ENCODE measurements at places on chromosomes 2 and 18.

DNA sequence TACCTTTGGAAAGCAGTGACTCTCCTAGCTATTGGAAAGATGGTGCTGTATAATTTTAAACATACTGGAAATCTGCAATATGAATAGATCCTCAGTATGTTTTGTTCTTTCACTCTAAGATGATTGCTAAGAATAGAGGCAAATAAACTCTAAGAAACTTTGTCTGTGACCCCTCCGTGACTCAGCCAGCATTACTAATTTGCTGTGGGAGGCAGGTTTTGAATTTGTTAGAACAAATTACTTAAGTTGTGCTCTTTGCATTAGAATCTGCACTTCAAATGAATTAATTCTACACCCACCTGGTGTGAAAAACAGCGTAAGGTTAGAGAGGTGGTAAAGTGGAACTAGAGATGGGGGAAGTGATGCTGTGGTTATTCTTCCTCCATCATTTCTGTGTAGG lies 142.2 kb downstream of the RAPGEF4 start:
- no peak for DNase-seq

DNA sequence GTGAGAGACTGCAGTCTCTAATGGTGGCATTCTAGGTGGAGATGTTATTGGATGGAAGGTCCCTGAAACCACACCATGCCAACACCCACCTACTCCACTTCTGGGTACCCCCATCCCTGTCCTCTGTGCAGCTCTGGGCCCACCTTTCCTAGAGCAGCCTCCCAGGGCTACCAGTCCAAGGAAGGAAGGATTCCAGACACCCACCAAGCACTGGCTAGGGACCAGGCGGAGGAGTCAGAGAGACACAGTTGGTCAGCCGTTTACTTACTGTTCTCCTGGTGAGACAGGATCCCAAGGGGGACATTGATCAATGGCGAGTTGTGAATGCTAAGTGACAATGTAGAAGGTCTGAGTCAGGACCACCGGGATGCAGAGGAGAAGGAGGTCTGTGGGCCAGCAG lies 151.6 kb downstream of the TTC32 start:
- no peak for DNase-seq

- no peak for DNase-seq
Measured at GRCh38 chr18:52829876-52830405, 489.9 kb downstream of the DCC start.

GRCh38 chr2:84912984-84913383 lies 7.5 kb downstream of the TMSB10 start:
- DNase-seq, result no peak

- no peak for DNase-seq
Measured at GRCh38 chr2:10517351-10518043, 69.4 kb upstream of the ODC1 start.

DNA sequence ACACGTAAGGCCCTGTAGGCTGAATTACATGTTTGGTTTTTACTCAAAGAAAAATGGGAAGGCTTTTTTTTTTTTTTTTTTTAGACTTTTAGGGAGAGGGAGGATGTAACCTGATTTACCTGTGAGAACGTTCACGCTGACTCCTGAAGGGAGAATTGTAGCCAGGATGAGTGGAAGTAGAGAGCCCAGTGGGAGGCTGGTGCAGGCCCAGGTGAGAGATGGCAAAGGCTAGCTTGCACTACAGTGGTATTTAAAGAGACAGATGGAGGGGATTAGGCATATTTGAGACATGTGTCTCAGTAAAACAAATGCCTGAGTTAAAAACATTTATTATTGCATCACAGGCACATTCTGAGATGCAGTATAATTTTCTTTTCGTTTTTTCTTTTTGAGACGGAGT lies 107.9 kb downstream of the CCDC85A start:
- DNase-seq, result no peak

GRCh38 chr2:40642237-40642636 lies 190.3 kb upstream of the SLC8A1 start:
- DNase-seq, result no peak

DNA sequence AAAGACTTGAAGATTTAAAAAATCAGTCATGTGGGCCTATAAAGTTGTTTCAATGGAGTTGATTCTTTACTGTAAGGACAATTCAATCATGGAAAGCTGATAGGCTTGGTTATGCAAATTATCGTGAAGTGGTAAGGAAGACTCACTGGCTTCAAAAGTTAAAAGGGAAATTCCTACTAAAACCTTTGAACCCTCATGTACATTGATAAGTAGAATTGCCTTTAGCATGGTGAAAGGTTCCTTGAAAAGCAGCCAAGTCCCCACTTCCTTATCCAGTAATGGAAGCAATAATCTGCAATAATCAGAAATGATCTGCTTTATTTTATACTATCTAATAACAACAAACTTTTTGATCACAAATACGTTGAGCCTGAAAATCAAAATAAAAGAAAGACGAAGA lies 14.4 kb upstream of the CCL20 start:
- no peak for DNase-seq

DNA sequence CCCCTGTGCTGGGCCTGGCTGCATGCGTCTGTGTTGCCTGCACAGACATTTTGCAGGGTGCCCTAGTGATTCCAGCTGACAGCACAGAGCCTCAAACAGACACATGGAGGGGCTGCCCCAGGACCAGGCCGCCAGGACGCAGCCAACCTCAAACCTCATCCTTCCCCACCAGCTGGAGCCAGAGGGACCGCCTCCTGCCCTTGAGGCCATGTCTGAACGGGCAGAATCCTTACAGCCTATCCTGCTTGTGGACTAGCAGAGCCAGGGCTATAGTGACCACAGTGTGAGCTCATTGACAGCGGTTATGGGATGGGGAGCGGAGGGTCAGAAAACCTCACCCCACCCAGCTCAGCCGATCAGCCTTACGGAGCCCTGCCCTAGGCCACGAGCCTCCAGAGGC lies 22.4 kb downstream of the ODC1 start:
- DNase-seq, result no peak

DNA sequence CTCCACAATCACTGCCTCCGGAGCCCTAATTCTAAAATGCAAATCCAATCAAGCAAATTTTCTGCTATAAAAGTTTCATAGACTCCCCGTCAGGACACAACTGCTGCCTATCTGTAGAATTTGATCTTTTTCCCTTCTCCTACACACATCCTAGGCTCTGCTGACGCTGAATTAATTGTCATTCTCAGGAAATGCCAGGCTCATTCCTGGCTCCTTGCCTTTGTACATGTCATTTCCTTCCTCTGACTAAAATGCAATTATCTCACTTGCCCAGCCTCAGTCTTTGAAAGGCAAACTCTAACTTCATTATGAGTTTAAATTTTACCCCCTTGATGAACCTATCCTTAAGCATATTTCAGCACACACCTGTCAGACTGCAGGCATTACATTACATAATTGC lies 844.9 kb upstream of the CRIM1 start:
- DNase-seq, result no peak

DNA sequence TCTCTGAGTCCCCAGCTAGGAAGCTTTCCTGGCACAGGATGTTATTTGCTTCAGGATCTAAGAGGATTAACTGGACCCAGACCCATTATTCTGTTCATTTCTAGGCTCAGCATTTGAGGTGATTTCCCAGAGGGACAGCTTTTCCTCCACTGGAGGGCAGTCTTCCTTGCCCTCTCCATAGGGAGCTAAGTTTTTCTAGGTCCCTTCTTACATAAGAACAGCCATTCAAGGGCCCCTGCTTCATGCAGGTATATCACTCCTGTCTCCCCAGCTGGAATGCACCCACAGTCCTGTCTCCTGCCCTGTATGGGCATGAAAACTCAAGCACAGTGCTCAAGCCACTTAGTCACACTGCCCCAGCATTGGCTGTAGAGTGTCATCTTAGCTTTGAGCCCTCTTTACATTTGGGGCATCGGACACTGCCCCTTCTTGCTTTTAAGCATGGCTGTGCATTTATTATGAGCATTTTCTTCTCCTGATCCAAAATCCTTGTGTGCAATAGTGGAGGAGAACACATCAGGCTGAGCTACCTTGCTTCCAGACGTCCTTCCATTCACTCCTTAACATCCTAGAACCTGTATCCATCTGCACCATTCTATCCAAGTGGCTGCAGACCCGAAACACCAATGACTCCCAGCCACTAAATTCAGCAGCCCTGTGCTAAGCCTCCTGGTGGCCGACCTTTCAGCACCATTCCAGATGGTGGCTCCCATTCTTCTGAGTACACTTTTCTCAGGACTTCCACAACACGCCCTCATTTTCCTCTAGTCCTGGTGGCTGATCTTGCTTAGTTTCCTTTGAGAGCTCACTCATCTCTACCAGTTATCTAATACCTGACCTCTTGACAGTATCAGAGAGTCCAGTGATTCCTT lies 80.0 kb downstream of the COPS8 start:
- DNase-seq, result no peak

DNA sequence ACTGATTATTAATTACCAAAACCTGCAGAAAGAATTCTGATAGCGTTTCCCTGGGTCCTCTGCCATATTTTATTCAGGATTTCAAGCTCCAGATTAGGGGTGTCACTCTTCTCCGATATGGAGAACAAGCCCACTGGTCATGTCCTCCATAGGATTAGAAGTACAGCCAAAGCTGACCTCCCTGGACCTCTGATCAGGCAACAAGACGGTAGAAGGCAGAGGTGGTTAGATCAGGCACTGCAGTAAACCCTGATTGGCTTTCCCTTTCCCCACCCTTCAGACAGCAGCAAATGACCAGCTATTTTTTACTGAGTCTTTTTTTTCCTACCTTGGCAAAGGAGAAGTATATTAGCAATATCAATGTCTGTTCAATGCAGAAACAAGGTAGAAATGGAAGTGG lies 37.7 kb downstream of the SPC25 start:
- no peak for DNase-seq

DNA sequence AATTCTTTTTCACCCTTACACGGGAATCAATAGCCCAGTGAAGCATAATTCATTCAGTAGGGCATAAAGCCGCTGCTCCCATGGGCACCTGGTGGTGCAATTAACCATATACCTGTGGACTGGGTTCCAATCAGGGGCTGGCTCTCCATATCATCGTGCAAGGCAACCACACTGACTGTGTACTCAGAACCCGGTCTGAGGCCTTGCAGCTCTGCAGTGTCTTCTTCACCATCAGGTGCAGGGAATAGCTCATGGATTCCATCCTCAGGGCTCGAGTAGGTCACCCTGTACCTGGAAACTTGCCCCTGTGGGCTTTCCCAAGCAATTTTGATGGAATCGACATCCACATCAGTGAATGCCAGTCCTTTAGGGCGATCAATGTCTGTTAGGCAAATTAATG lies 55.2 kb downstream of the FN1 start:
- DNase-seq, result no peak

GRCh38 chr2:176826984-176827668 lies 385.5 kb upstream of the HNRNPA3 start:
- no peak for DNase-seq

DNA sequence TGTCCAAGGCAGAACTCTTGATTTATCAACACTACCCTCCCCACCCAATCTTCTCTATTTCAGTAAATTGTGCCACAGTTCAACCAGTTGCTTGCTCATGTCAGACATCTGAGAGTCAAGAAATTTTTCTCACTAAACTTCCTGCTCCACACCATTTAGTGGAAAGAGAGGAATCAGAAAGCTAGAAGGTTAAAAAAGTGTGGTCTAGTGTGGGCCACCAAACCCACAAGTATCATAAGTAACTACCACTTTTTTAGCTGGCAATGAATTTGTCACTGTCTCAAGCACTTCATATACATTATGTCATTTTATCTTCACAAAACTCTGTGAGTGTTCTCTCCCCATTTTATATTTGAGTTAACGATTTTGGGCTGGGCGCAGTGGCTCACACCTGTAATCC lies 16.6 kb upstream of the MSTN start:
- DNase-seq, result no peak

- DNase-seq, result no peak
Measured at GRCh38 chr2:11305338-11305737, 39.1 kb downstream of the ROCK2 start.

GRCh38 chr2:131126436-131126835 lies 21.3 kb downstream of the PLEKHB2 start:
- no peak for DNase-seq

GRCh38 chr2:120793682-120794403 lies 58.2 kb downstream of the GLI2 start:
- DNase-seq, result no peak

DNA sequence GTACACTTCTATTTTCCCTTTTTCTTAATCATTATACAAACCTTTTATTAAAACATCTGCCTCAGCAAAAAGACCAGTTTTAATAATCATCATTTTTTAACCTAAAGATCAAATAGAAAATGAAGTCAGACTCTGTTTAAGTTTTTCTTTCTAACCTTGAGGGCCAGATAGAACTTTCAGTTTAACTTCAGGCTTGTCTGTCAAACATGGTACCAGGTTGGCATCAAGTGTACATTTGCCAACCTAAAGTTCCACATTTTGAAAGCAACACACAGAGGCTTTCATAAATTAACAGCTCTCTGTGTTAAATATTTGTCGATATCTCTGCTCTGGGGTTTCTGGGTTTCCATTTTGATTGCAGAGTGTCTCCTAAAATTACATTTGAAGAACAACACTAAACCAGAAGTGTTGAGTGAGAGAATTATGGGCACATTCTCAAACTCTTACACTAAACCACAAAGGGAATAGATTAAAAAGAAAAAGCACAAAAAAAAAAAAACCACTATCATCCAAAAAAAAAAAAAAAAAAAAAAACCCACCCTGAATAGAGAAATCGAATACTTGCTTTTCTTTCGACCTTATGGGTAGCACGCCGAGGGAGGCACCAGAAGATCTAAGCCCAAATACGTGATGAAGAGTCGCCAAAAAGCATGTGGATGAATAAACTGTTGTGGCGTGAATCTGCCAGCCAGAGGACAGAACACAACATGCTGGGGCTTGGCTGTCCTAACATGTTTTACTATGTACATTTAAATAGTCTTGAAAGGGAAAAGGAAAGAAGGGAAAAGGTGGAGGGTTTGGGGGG lies 166.2 kb downstream of the TCF4 start:
- DNase-seq, result no peak

GRCh38 chr18:13813271-13813849 lies 10.6 kb upstream of the MC5R start:
- no peak for DNase-seq

- no peak for DNase-seq
Measured at GRCh38 chr2:48738806-48739205, 16.7 kb downstream of the LHCGR start.

DNA sequence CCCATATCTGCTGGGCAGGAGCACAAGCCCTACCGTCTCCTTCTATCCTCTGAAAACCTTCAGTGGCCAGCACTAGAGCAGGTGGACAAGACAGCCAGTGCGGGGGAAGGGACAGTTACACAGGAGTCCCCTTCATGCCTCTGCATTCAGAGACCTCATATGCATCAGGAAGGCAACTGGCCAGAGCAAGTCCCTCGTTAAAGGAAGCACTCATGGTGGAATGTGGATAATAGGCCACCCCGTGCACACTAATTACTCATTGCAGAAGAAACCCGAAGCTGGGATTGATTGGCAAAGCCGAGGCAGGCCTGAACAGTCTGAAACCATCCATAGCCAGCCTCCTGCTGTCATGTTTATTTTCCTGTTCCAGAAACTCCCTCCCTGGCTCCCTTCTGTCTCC lies 11.2 kb downstream of the KIAA2012 start:
- DNase-seq, result no peak

DNA sequence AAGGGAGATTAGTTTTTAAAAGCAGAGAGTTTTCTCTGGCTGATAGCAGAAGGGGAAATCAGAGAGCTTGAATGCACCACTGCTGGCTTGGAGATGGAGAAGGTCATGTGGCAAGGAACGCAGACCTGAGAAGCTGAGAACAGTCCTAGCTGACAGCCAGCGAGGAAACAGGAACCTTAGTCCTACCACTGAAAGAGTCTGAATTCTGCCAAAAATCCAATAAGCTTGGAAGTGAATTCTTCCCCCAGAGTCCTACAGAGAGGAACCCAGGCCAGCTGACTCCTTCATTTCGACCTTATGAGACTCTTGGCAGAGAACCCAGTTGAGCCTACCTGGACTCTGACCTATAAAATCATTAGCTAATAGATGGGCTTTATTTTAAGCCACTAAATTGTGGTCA lies 371.9 kb upstream of the TNP1 start:
- no peak for DNase-seq
